AG09309 (cell line): ENCODE measurements at places on chromosomes 3 and 15.
A peak's percentile ranks its signal among the peaks of the same experiment; 100 is the strongest.

DNA sequence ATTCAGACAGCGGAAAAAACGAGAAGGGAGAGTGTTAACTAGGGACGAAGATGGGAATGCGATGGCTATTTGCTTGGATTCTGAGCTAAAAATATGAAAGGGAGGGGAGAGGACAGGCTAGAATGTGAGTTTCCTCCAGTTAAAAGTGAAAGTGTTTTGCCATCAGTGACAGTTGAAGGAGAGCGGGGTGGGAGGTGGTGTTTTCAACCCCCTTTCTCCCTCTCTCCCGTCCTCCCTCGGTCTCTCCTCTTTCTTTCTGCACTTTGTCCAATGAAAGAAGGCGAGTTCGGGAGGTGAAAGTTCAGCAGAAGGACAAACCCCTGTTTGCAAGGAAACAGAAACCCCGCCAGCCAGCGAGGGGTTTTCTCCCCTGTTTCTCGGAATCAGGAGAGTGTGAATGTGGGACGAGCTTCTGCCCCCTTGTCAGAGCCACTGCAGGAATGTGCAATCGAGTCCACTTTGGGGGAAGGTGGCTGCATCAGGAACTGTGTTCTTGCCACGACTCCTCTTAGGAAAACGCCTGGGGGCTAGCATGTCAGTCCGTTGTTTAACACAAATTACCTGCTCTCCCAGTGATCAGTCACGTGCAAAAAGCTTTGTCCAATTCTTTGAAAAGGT lies 975 bp upstream of the FOXP1 start:
- no peak for DNase-seq

- DNase-seq = no peak
Measured at GRCh38 chr3:181757694-181758306, 46.1 kb downstream of the SOX2 start.

DNA sequence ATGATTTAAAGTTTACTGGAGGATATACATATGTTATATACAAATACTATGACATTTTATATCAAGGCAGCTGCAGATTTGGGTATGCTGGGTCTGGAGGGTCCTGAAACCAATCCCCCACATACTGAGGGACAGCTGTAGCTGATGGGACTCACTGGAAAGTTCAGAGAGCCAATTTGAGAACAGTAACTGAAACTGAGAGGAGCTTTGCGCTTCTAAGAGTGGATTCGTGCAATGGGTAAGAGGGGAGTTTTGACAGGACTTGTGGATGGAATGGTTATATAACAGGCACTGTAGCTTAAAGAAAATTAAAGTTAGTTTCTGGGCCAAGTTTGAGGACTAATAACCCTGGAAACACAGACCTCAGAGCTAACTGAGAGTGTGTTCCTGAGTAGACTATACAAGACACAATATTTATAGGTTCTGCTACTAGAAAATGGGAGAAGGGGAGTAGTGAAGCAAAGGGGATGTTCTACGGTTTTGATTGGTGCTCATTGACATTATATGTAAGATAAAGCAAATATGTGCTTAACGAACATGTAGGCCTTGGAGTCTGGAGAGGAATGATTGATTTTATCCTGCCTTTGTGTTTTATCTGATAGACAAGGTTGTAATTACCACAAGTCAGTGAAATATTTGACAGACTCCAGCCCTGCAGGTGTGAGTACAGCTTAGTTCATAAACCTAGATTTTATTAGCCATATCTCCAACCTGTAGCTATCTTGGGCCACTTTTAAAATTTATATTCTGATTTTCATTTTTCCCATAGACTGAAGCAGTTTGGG lies 4.8 kb upstream of the ZMAT3 start:
- DNase-seq = no peak

DNA sequence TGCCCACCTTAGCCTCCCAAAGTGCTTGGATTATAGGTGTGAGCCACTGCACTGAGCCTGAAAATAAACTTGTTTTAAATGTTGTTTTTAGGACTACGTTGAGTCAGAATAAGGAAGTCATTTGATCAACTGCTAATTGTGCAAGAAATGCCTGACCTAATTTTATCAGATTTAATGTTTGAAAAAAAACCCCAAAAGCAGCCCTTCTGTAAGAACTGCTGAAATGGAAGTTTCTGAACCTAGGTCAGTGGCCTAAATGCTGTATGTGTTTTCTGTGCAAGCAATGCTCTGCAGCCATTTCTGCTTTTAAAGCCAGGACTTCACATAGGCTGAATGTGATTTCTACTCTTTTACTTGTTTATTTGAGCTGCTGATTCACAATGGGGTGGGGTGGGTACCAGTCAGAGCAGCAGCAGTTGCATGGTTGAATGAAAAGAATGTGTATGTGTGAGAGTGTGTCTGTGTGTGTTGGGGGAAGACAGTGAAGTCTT lies 6.6 kb downstream of the GPX1 start:
- DNase-seq = peak; percentile 66

- DNase-seq = no peak
Measured at GRCh38 chr3:13281507-13282357, 138.4 kb downstream of the NUP210 start.

DNA sequence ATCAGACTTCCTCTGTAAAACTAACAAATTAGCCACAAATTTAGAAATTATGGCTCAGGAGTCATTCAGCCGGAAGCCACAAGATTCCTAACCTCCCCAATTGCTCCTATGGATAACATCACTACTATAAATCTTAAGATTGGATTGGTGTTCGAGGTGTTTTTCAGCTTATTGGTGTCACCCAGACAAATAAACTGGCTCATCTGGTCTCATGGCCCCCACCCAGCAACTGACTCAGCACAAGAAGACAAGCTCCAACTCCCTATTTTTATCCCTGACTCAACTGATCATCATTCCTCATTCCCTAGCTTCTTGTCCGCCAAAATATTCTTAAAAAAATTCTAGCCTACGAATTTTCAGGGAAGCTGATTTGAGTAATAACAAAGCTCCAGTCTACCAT lies 135.1 kb upstream of the STRIT1 start:
- peak; percentile 96 for DNase-seq

- no peak for DNase-seq
Measured at GRCh38 chr15:68868296-68868695, 47.6 kb upstream of the ANP32A start.

- no peak for DNase-seq
Measured at GRCh38 chr3:166190360-166190759, 353.1 kb upstream of the BCHE start.

GRCh38 chr15:80695099-80695910 lies at the start of gene ABHD17C:
Gene ABHD17C, plus strand, starts transcription at chr15:80695310. Its CDS starts 120 bp downstream, at chr15:80695430.
- no peak for DNase-seq

- no peak for DNase-seq
Measured at GRCh38 chr3:14319654-14320182, 82.7 kb upstream of the SLC6A6 start.

- no peak for DNase-seq
Measured at GRCh38 chr3:176916777-176917176, 280.5 kb downstream of the TBL1XR1 start.

GRCh38 chr3:185221203-185221602 lies 32.6 kb downstream of the EHHADH start:
- DNase-seq = no peak

DNA sequence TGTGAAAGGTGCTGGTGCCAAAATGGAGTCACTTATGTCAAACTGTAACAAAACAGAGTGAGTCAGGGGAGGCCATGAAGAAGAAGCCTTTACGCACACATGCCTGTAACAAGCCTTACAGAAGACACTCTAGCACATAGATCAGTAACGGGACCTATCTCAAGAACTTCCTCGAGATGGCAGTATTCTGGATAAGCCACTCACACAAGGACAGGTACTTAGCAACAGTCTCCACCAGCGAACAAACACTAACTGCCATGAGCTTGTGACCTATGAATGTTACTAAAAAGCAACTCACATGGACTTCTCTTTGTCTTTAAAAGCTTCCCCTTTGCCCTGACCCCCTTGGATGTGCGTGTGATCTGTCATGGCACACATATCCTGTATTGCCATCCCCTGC lies 235.1 kb downstream of the CD47 start:
- no peak for DNase-seq

- no peak for DNase-seq
Measured at GRCh38 chr3:120364821-120365220, 15.7 kb upstream of the LRRC58 start.

DNA sequence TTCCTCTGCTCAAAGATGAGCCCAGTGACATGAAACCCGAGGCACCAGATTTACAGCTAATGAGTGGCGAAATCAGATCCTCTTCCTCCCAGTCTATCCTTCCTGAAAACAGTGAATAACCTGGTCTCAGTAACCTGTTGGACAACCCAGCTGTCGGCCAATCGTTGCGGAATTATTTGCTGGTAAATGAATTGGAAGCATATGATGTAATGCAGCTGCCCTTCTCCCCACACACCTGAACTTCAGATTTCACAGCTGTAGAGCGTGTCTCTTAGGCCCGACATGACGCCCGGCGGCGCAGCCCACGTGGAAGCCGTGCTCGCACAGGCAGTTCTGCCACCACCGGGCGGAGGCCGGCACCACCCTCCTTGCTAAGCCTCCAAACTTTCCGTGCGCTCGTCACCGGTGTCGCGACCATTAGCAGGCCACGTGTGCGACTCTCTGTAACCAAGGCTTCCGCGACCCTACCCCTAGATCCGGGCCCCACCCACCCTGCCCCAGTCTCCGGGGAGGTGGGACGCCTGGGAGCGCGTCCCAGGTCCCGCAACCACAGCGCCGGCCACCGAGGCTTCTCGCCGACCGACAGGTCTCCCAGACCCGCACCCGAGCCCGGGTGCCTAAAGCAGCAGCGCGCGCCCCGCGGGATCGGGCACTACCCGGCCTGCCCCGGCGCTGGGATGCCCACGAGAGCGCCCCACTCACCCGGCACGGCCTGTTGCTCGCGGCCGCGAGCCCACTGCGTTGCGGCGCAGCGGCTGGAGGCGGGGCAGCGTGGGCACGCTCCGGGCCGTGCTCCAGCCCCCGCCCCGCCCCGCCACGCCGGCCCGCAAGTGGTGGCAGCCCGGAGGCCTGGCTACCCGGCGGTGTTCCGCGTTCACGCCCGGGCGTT lies at the start of gene RIOX2:
Gene RIOX2 (minus strand): TSS at position 753 of the 889 bp plus-strand sequence. CDS start 4,838 bp downstream, outside the sequence.
- no peak for DNase-seq

DNA sequence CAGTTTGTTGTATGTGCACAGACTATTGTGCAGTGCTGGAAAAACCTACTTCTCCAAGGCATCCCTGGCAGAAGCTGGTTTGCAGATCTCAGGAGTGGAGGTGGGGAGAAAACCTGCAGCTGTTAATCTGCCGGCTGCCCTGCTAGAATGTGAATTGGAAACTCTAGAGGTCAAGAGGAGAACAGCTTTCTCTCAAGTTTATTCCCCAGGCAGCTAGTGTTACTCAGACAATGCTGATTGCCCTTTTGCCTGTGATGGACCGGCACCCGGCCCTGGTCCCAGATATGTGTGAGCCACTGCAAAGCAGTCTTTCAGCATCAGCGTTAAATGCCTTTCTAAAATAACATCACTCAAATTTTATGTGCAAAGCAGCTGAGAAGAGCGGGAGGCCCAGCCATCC lies 129.7 kb upstream of the TPM1 start:
- no peak for DNase-seq

- DNase-seq = no peak
Measured at GRCh38 chr3:43291546-43291945, 5.2 kb downstream of the SNRK start.

- no peak for DNase-seq
Measured at GRCh38 chr15:38516626-38517025, 48.0 kb downstream of the RASGRP1 start.

- DNase-seq = no peak
Measured at GRCh38 chr3:42192334-42193200, 73.4 kb downstream of the CCK start.

DNA sequence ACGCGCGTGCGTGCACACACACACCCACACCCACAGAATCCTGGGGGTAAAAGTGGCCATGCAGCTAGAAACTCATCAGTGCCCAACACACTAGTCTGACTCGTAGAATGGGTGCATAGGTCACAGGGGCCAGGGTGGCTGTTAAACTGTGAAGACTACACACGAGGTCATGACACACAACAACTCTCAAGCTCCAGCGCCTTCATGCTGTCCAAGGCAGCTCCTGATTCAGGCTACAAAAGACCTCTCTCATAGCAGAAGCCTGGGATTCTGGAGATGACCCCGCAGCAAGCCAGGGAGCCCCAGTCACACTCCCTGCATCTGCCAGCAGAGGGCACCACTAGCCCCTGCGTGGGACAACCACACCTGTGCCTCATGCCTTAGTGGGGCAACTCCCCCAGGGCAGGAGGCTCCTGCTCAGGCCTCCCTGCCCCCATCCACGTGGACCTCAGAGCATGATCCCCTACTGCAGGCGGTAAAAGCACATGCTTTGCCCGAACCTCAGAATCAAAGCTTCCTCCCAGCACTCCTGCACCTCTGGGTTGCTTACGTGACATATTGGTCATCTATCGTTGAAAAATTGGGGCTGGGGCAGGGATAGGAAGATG lies 93.1 kb downstream of the LRIG1 start:
- DNase-seq = no peak

DNA sequence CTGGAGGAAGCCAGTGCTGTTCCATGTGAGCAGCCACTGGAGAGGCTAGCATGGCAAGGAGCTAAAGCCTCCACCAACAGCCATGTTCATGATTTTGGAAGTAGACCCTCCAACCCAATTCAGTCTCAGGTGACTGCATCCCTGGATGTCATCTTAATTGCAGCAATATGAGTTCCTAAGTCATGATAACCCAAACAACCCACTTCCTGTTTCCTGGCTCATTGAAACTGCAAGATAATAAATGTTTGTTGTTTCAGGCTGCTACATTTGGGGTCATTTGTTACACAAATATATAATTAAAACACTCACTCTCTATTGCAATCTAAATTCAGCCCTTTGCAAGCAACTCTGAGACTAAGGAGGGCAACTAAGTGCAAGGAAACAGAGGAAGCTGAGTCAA lies 62.4 kb upstream of the SLC24A5 start:
- no peak for DNase-seq

DNA sequence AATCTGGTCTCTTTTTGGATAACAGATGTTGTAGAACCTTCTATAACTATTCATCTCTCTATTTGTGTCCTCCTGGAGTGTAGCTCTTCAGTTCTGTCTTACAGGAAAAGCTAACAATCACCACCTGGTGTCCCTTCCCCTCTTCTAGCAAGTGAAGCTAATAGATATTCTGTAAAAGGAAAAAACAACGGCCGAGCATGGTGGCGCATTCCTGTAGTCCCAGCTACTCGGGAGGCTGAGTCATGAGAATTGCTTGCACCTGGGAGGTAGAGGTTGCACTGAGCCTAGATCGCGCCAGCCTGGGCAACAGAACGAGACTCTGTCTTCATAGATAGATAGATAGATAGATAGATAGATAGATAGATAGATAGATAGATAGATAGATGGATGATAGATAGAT lies 779.4 kb downstream of the TUSC7 start:
- no peak for DNase-seq
